ENCODE measurements at places on chromosomes 7 and 10.

GRCh38 chr7:94395141-94396036 is 694 bp downstream of the COL1A2 start:
- no peak for DNase-seq

DNA sequence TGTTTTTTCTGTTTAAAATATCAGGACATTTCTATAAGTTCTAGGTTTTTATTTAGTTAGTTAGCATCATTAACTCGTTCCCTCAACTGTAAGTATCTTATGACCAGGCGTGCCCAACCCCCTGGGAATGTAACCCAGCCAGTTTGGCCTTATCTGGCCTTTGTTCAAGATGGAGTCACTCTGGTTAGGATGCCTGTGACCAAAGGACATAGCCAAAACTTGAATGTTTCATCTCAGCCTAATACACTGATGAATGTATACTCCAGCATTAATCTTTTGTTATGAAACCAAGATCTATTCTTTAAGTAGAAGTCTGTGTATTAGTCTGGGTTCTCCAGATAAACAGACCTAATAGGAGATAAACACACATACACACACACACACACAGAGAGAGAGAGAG is 231.4 kb downstream of the NSUN6 start:
- no peak for DNase-seq

GRCh38 chr10:86524225-86524962 is 2.8 kb upstream of the WAPL start:
- DNase-seq, result no peak

DNA sequence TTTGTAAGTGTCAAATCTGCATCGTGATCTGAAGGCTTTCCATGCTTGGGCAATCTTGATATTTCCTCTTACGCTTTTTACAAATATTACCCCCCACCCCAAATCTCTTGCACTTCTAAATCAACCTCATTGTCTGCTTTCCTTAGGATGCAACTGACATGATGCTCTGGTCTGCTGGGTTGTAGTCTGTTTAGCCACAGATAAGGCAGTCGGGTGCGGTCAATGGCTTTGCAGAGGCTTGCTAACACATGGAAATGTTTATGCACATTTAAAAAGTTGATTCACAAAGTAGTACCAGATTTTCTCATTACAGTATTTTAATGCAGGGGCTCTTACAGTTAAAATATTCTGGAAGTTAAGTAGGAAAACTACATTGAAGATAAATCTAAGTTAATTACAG is 172.5 kb downstream of the BAMBI start:
- DNase-seq, result no peak

GRCh38 chr7:39702133-39702532 is 78.8 kb downstream of the RALA start:
- no peak for DNase-seq

All from stimulated activated CD4-positive, alpha-beta T cell treated with anti-CD3 and anti-CD28 coated beads, Interleukin-12 subunit alpha, Interleukin-12 subunit beta, amount 100 ng/mL, for 24 hours (primary cell).